ENCODE measurements at places on chromosomes 3 and 15.

DNA sequence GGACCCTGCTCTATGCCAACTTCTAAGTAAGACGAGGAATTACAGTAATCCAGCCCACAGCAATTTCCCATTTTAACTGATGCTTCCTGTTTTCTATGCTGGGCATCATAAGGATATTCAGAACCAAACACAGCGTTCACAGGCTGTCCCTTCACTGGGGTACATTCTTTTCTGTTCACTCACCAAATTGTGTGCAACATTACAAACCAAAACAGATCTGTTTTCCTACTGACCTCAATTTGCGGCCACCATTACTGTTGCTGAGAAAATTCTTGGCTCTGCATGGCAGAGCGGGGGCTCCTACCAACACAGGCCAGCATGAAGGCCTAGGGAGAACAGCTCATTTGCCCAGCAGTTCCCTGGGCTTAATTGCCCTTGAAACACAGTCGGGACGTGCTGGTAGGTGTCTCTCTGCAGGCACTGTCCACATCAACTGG lies 76.5 kb downstream of the MYO1E start:
- DNase-seq: no peak

DNA sequence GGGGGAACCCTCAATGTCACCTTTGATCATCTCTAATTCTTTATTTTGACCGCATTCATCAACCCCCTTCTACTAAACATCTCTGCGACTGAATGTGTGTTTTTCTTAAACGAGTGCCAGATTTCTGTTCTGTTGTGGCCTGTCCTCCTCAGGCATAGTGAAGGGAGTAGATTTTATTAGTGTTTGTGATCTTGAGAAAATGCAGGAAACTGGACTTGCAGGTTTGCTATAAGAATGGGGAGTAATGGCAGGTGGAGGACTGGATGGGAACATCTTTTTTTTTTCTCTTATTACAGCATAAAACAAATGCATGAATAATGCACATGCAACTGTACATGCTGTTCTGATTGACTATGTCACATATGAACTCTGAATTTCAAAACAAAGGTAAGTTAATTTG lies 59.3 kb downstream of the ADAMTSL3 start:
- no peak for DNase-seq

DNA sequence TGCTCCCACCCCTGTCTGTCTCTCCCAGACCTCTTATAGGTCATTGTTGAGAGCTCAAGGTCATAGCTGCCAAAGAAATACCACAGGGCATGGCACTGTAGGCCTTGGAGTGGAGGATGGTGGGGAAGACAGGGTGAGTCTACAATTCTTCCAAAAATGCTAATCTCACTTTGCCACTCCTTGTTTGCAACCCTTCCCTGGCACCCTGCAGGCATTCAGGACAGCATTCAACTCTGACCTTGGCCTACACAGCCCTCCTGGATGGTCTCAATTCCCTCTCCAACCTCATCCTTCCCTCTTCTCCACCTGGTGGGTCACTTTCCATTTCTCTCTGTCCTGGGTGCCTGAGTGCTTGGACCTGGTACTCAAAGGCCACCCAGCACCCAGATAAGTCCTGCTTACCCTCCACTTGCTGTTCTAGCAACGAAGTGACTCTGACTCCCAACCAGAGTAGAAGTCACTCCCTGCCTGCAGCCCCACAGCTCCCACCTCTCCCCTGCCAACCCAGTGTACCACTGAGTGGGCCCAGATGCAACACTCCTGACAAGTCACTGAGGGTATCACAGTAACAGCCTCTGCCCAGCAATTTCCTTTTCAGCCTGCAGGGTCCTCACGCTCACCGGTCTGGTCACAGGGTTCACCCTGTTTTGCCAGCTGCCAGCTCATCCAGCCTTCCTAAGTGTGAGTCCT lies 36.6 kb downstream of the AMOTL2 start:
- no peak for DNase-seq

GRCh38 chr3:46300461-46300789 lies 53.5 kb upstream of the CCR2 start:
- DNase-seq: no peak

DNA sequence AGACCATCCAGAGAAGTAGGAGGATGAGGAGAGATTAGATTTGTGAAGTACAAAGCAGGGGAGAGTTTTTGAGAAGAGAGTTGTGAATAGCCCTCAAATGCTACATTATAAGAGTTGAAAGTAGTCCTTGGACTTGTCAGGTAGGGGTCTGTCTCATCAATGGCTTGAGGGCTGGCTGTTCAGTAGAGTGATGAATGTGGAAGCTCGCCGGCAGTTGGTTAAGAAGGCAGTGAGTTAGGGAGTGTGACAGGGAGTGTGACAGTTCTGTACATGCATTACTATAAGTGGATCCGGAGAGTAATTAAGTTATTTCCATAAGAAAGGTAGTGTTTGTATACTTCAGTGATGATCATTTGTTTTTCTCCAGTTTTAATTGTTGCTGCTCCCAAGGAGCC lies 32.5 kb downstream of the SLMAP start:
- DNase-seq: no peak

DNA sequence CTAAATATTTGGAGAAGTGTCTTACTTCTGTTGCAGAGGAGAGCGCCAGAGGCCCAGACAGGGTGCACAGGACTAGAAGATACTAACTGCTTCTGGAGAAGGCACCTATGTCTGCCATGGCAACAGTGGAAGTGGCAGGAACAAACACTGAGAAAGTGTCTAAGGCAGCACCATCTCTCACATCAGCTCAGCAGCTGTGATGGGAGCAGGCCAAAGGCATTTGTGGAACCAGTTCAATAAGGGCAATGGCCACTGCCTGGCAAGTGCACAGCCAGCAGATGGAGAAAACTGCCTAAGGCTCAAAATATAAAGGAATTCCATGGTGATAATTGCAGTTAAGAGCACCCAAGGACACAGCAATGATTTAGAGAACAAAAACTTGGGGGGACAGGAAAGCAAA lies 563.0 kb upstream of the CCDC54 start:
- no peak for DNase-seq

DNA sequence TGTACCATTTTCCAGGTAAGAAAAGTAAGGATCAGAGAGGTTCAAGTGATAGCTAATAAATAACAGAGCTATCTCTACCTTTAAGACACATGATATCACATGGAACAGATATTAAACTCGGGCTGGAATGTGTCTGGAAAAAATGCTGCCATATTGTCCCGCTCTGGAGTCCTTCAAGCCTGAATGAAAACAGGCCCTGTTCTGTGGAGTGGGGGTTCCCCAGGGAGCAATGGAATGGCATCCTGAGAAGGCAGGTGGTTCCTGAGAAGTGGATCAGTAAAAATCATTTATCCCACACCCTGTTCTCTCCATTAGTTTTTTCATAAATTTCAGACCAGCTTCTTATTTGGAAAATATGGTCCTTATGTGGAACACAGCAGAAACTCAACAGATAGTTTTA lies 57.3 kb upstream of the PRTG start:
- no peak for DNase-seq
